ENCODE measurements at places on chromosomes 4 and X.

GRCh38 chrX:94742772-94743171 is 1068.8 kb downstream of the FAM133A start:
- DNase-seq, result no peak

GRCh38 chr4:24053934-24054333 is 164.1 kb upstream of the PPARGC1A start:
- no peak for DNase-seq

DNA sequence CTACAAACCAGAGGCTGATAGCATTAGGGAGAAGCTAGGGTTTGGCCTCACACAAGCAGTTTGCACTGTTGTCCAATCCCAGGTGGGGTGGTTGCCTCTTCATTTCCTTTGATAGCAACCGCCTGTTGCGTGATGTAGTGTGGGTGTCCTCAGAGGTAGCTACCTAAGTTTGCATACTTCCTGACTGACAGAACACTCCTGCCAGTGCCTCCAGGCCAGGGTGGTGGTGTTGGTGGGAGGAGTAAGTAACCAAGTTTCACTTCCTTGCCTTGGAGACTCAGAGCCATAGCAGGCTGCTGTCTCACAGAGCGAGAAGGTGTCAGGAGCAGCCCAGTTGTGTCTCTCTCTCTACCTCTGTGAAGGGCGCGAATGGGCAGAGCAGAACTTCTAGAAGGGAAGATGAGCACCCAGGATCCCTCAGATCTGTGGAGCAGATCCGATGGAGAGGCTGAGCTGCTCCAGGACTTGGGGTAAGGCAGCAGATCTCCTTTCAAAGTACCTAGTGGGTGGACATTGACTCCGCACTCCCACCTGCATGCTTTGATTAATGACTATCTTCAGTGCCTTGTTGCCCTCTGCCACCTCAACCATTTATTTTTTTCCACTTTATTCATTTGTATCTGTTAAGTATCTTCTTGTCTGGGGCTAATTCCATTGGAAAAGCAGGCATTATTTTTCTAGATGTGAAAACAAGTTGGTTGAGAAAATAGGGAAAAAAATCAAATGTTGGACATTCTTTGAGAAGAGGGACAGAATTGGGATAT is at the start of gene DAPP1:
Gene DAPP1 (plus strand): TSS at position 283 of the 764 bp plus-strand sequence. CDS start 87 bp downstream, at position 370.
- no peak for DNase-seq

DNA sequence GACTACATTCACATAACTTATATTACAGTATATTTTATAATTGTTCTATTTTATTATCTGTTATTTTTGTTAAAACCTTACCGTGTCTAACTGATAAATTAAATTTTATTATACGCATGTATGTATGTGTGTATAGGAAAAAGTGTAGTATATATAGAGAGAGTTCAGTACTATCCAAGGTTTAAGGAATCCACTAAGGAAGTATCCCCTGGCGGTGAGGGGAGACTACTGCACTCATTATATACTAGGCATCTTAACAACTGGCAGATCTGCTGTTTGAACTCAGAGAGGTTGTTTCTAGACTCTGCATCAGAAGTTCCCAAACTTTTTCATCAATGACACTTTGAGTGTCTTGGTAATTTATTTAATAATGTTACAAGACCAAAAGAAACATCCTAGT is 70.9 kb downstream of the NDST4 start:
- no peak for DNase-seq

All from cerebellar nuclear complex (tissue), 1 donor.